ENCODE measurements at places on chromosomes 6 and 20.

DNA sequence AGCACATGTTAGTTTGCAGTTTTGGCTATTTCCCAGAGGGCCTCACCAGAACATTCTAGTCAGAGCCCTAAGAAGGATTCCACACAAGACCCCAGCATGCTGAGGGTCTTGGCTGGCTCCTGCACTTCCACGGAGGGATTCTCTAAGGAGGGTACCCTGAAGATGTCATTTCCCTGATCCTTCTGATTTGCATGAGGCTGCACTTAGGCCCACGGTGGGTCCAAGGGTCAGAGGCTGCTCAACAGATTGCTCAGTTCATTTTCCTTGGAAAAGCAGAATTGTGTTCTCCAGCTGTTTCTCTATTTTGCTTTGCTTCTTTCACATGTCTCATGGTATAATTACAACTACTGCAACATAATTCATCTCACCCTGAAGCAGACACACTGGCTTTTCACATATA lies 22.2 kb downstream of the PREP start:
- no peak for DNase-seq

DNA sequence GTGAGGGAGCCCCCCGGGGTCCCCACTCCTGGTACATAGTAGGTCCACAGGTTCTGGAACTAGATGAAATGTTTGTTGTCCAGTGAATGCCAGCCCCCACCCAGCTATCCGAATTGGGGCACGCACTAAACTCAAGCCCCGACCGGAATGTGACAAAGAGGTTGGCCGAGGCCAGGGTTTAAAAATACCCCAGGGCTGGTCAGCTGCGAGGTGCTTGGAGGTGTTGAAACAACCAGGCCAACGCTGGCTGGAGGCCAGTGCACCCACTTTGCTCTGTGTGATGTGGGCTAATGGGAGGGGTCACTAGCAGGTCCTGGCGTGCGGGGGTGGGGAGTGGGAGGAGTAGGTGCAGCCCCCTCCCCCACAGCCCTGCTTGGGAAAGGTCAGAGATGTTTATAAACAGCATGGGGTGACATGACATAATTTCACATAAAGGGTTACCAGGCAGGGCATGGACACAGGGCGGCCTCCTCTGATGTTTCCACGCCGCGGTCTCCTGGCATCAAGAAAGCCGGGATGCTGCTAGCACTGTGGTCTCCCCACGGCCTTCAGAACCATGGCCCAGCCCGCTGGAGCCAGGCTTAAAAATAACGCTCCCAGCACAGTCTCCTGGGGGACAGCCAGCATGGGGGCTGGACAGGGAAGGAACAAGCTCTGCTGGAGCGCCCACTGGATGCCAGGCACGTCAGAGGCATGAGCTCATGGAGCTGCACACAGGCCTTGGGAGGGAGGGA lies 111.2 kb upstream of the PTPN1 start:
- no peak for DNase-seq

DNA sequence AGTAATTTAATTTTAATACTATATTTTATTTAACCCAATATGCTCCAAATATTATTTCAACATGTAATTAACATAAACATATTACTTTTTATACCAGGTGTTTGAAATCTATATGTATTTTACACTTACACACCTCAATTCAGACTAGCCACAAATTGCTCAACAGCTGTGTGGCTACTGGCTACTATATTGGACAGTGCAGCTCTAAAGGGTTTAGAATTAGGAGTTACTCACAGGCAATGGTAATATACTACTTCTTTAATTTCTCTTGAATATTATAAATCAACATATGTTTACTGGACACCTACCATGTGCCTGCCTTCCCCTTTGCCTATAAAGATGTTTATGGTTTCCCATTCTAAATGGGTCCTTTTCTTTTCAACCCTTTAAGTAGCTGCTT lies 2.3 kb downstream of the MTRF1L start:
- DNase-seq: no peak

- DNase-seq: no peak
Measured at GRCh38 chr6:119224095-119224701, 125.4 kb downstream of the MAN1A1 start.

GRCh38 chr6:112118034-112118433 lies 30.6 kb downstream of the FAM229B start:
- DNase-seq: no peak

GRCh38 chr6:40322336-40322735 lies 264.8 kb downstream of the LRFN2 start:
- DNase-seq: no peak

GRCh38 chr20:19252451-19253120 lies 40.1 kb downstream of the SLC24A3 start:
- DNase-seq: no peak

DNA sequence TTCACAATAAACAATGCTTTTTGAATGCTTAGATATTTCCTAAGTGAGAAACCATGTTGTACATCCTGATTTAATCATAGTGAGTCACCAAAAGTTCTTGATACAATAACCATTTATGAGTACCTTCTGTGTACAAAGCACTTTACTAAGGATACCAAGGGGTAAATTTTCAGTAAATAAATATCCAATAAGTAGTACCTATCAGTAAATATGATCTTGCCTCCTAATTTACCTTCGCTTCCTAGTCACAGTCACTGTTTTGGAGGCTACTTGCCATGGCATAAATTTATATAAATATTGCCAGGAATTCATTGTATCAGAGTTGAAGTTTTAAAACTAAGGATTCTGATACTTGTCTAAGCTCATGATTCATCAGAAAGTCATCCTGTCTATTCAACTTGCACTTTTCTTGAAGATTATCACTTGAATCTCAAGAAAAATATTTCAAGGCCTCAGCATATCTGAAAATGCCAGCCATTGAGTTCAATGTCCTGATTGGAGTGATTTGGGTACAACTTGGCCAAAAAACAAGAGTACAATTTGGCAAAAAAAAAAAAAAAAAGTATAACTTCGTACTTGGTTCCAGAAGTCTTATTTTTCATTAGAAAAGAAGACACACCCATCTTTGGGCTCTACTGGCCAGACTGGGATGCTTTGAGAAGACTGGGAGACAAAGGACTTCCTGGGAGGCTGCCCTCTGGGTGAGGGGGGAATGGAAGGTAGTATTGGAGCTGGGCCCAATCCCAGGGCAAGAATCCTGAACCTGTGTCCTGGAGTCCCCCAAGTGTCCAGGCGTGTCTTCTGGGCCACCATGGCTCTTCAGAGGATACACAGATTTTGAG lies 32.8 kb downstream of the RAB22A start:
- peak; percentile 18 for DNase-seq

DNA sequence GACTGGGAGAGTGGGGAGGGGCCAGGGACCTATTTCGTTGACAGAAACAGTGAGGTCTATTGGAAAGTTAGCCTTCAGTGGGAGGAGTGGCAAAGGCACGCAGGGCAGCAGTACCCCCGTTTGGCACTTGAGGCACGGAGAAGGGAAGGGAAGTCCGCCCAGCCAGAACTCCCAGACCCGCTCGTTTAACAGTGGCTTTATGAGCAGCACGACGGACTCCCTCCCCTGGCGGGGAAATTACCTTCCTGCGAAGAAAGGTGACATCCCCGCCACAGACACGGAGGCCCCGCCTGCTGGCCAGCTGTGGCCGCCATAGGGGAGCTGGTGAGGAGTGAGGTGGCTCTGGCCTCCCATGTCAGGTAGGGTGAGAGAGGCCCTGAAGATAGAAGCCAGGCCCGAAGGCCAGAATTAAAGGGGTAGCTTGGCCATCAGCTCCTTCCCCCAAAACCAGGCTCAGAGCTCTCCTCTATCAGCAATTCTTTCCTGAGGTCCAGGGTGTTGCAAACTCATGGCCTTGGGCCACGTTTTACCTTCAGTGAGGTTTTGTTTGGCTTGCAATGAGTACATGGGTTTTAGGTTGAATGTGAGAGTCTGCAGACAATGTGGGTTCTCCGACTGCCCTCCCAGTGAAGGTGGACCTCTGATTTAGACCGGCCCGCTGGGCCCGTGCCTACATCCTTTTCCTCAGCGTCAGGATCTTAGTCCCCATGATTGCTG lies 123.7 kb downstream of the MRPL14 start:
- DNase-seq: no peak

GRCh38 chr6:8155259-8156012 lies 53.1 kb upstream of the EEF1E1 start:
- no peak for DNase-seq

DNA sequence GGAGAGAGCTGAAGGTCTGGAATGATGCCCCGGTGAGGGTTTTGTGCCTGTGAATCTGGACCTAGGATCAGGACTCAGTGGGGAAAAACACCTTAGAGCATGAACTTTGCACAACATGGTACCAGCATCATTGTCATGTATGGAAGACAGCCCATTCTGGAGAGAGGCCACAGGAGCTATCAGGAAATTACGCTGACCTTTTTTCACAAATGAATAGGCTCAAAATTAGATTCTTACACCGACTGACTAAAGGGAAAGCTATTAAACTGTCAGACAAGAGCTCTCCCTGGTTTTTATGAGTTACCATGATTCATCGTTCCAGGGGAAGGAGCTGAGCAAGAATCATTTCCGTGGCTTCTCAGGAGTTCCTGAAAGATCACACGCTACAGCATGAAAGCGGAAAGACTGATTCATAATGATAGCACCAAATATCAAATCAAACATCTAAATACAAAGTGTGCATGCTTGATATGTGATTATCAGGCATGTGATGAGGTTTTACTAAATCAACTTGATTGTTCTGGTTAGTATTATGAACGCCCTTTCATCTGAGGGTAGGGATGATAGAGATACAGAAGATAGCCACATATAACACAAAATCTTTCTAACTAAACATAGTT lies 224.9 kb upstream of the SMLR1 start:
- peak; percentile 72 for DNase-seq

GRCh38 chr6:46215777-46216176 lies 45.0 kb upstream of the ENPP5 start:
- no peak for DNase-seq

- no peak for DNase-seq
Measured at GRCh38 chr20:52289956-52290565, 98.5 kb upstream of the ZFP64 start.

- no peak for DNase-seq
Measured at GRCh38 chr20:17023036-17023435, 203.8 kb upstream of the PCSK2 start.
